ENCODE measurements at places on chromosomes 4 and X. TPM values are rescaled to one million over a fixed set of nuclear protein-coding genes. Genes with fewer than 3 reads are reported as not detected.

The XAGE2 gene
- not detected for total RNA-seq

The MAOA gene
- 14.7 TPM for total RNA-seq

The INTU gene
- 20.6 TPM for total RNA-seq

The TEX13D gene
- not detected for total RNA-seq

The GNRHR gene
- not detected for total RNA-seq

The MAGEA11 gene
- not detected for total RNA-seq

The SPIN2A gene
- total RNA-seq = 5.2 TPM

The IL15 gene
- total RNA-seq = 4.0 TPM

Data from metanephros (tissue), 2 donors.